ENCODE measurements at places on chromosomes 11 and 22.

GRCh38 chr22:50285568-50286229, 15.5 kb upstream of the MAPK11 start:
- no peak for DNase-seq

GRCh38 chr11:118200901-118201680, 23.7 kb downstream of the JAML start:
- DNase-seq = no peak

GRCh38 chr11:60926500-60926899, 2.2 kb downstream of the TMEM132A start:
- DNase-seq = no peak

DNA sequence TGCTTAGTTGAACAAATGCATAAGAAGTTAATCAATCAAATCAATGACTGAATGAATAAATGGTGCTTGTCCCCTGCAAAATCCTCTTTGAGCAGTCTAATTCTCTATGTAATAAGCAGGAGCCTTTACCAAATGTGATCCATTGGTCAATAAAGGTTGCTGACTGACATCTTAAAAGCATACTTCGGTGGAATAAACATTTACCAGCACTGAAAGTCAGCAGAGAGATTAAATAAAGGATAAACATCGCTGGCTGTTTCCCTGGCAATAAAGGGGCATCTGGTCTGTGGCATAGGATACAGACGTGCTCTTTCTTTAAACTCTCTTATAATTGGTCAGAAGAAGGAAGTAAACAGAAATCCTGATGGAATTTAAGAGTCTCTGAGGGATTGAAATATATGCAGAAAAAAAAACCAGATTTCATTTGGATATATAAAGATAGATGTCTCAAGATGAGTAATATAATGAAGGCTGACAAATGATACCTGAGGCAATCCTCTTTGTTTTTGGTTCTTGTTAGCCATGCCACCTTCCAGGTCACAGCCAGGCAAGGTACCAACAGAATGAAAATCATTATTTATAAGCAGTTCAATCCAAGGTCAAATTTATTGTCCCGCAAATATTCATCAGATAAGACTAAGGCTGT, 578.4 kb upstream of the CCDC90B start:
- peak; percentile 32 for DNase-seq

DNA sequence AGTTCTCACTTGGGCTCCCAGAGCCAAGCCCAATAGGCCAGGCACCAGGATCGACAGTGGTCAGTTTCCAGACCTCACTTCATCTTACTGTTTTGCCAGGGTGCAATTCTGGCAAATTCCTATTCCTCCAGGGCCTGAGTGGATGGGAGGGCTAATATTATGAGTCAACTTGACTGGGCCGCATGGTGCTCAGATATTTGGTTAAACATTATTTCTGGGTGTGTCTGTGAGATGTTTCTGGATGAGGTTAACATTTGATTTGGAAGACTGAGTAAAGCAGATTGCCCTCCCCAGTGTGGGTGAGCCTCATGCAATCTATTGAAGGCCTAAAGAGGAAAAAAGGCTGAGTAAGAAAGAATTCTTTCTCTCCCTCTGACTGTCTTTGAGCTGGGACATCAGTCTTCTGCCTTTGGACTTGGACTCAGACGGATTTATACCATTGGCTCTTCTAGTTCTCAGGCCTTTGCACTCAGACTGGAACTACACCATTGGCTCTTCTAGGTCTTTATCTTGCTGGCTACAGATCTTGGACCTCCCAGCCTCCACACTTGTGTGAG, 132.9 kb upstream of the ZBED5 start:
- DNase-seq = peak; percentile 9

DNA sequence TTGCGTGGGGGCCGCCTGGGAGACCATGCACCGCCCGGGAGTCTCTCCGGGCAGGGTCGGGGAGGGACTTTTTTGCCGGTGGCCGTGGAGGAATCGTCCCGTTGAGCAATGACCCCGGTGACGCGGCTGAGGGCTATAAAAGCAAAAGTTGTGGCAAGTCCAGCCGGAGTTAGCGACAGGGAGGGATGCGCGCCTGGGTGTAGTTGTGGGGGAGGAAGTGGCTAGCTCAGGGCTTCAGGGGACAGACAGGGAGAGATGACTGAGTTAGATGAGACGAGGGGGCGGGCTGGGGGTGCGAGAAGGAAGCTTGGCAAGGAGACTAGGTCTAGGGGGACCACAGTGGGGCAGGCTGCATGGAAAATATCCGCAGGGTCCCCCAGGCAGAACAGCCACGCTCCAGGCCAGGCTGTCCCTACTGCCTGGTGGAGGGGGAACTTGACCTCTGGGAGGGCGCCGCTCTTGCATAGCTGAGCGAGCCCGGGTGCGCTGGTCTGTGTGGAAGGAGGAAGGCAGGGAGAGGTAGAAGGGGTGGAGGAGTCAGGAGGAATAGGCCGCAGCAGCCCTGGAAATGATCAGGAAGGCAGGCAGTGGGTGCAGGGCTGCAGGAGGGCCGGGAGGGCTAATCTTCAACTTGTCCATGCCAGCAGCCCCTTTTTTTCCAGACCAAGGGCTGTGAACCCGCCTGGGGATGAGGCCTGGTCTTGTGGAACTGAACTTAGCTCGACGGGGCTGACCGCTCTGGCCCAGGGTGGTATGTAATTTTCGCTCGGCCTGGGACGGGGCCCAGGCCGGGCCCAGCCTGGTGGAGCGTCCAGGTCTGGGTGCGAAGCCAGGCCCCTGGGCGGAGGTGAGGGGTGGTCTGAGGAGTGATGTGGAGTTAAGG, at the start of gene NEAT1:
Gene NEAT1 (plus strand): TSS at position 166 of the 883 bp plus-strand sequence.
- DNase-seq = peak; percentile 90

DNA sequence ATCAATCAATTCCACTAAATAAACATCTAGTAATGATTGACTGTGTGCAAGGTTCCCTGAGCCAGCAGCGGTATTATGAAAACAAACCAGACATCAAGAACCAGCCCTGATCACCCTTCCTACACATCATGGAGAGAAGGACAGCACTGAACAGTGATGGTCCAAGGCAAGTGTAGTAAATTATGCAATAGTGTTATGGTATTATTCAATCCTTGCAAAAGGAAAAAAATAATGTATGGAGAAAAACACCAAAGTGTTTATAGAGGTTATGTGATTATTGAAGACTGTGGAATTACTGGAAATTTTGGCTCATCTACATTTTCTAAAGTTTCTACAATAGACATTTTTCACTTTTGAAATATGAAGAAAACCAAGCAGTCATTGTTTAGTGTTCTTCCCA, 105.3 kb downstream of the RCN1 start:
- no peak for DNase-seq

DNA sequence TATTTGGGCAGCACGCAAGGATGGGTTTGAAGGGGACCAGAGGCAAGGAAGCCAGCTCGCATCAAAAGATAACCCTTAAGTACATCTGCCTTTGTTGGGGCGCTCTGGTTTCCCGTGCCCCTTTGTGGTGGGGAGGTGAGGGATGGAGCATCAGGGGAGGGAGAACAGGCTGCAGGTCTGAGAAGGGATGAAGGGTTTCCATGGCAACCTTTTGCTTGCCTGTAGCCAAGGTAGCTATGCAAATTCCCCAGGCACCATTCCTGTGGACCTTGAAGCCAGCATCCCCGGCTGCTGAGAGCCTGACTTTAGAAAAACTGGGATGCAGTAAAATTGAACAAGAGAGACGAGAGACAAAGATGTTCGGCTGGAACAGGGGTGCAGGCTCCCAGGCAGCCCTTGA, 75.7 kb downstream of the SEZ6L start:
- DNase-seq = no peak

DNA sequence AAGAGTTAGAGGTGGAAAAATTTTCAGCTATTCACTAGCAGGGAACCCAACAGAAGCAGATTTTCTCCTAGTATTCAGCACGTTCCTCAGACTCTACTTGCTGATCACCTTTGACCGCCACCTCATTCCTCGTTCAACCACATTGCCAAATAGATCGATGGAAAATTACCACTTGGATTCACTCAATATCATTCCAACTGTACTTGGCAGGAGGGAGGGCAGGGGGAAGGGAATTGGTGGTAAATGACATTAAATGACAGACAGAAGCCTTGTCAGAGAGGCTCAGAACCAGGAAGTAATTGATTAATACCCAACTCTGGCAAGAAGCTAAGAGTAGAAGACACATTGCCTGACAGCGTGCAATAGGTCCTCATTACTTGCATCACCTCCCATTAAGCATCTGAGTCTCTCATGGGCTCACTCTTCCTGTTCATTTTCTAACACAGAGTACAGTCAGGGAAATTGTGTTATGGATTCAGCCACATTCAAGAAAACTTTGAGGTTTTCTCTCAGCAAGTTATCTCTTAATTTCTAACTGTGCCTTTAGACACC, 240.5 kb upstream of the FAT3 start:
- no peak for DNase-seq

- no peak for DNase-seq
These were observed 1.5 kb downstream of the KREMEN1 start for GRCh38 chr22:29074276-29074772.

- no peak for DNase-seq
These were observed 1.4 kb upstream of the DGAT2 start for GRCh38 chr11:75767228-75767572.

DNA sequence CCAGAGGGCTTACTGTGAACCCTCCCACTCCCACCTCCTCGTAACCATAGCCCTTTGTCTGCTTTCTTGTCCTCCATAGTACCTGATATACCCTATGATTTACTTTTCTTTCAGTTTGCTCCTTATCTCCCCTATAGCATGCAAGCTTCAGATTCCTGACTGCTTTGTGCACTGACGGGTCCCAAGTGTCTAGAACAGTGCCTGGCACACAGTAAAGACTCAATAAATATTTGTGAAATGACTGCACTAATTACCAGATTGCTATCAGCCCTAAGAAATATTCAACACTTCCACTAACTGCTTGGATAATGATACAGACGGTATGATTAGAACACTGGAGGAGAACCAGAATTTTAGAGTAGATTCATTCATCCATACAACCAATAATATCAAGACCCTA, 33.0 kb downstream of the ISX start:
- no peak for DNase-seq

DNA sequence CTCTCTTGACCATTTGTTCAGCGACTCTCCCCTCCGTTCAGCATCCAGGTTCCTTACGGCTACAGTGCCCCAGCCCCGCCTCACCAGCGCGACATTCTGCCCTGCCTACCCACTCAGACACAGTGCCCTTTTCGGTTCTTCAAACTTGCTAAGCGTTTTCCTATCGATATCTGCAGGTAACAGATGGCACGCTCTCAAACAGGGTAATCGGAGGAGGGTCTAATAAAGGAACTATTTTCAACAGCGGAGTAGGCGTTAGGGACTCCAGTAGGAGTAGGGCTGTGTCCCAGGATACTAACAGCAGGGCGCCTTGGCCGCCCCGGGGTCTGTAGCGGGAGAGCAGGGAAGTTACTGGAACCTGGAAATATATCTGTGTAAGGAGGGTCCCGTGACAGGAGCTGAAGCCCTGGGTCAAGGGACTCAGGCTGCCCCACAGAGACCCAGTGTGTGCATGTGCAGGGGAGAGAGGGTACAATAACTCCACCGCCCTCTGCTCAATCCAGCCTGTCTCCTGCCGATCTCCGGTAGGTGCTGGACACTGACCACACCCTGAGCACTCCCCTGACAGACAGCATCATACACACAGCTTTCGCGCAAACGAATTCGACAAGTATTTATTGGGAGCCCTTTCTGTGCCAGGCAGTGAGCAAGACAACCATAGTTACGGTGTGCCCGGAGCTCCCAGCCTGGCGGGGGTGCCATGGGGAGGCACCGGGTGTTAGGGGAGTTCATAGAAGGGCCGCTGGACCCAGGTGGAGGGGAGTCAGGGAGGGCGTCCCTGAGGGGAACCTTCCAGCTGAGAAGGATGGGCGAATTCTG, 2.1 kb downstream of the KLHL35 start:
- no peak for DNase-seq

GRCh38 chr22:43825651-43826050, 13.5 kb upstream of the EFCAB6 start:
- DNase-seq = no peak

DNA sequence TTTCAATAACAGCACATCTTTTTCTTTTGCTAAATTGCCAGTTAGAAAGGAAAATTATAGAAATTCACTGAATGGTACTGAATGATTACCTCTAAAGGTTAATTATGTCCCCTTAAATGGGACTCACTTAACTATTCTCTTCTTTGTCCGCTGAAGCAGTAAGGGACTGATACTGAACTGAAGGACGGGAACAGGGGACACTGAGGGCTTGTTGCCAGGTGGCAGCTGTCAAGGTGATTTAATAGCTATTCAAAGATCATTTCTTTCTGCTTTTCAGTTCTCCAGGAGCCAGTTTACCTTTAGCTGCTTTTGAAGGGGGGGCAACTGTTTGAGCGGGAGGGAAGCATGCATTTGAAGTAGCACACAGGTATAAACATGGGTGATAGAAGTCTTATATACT, 325.4 kb upstream of the CCDC90B start:
- no peak for DNase-seq

DNA sequence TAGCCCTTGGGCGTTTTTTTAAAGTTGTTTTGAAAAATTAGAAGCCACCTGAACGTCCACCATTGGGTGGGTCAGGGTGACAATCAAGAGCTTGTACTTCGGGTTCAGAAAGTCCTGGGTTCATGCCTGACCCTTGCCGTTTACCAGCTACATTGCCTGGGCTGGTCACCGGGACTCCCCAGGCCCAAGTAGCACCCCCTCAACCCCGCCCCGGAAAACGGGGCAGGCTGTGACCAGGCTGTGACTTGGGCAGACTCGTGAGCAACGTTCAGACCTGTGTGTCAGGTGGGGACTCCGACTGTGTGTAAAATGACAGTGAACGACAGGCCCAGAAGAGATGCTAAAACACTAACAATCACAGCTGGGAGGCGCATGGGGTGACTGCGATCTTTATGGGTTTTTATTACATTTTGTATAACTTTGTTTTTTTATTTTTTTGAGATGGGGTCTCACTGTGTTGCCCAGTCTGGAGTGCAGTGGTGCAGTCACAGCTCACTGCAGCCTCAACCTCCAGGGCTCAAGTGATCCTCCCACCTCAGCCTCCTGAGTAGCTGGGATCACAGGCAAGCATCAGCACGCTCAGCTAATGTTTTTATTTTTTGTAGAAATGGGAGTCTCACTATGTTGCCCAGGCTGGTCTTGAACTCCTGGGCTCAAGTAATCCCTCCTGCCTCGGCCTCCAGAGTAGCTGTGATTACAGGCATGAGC, 56.8 kb downstream of the TRMU start:
- no peak for DNase-seq

Measured in mammary epithelial cell (primary cell).